ENCODE measurements at places on chromosomes 7 and 10.

- DNase-seq, result no peak
Measured at GRCh38 chr10:4635388-4635787, 190.6 kb upstream of the AKR1E2 start.

- DNase-seq, result no peak
Measured at GRCh38 chr7:29565982-29566746, 2.5 kb downstream of the PRR15 start.

- DNase-seq, result no peak
Measured at GRCh38 chr10:69446229-69446628, 5.0 kb upstream of the TSPAN15 start.

DNA sequence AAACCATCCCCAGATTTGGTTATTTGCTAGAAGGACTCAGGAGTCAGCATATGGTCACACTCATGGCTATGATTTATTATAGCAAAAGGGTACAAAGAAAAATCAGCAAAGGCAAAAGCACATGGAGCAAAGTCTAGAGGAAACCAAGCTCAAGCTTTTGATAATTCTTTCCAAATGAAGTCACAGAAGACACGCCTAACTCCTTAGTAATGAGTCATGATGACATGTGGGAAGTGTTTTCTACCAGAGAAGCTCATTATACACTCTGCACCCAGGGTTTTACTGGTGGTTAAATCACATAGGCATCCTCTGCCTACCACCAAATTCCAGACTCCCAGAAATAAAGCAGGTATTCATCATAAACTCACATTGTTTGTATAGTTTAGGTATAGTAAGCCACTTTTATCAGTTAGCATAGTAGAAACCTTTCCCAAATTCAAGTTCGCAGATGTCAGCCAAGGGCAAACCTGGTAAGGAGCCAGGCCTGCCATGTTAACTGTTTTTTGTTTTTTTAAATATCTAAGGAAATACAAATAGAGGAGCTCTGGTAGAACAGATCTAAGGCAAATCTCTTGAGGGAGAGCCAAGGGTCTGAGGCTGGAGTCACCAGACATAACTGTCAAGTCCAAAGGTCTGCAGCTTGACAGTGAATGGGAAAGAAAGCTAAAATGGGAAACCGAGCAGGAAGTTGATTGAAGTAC is 15.4 kb upstream of the HIBADH start:
- no peak for DNase-seq

DNA sequence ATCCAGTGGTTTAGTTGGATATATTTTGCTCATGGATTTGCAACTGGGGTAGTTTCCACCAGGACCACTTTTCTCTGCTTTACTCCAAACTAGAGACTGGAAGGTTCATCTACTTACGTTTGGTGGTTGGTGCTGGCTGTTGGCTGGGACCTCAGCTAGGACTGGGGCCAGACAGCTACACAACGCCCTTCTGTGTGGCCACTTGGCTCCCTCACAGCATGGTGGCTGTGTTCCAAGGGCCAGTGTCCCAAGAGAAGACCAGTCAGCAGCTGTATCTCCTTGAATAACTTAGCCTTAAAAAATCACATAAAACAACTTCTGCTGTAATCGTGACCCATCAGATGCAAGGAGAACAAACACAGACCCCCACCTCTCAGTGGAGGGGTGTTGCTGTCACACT is 4.2 kb upstream of the KCNH2 start:
- DNase-seq, result no peak

DNA sequence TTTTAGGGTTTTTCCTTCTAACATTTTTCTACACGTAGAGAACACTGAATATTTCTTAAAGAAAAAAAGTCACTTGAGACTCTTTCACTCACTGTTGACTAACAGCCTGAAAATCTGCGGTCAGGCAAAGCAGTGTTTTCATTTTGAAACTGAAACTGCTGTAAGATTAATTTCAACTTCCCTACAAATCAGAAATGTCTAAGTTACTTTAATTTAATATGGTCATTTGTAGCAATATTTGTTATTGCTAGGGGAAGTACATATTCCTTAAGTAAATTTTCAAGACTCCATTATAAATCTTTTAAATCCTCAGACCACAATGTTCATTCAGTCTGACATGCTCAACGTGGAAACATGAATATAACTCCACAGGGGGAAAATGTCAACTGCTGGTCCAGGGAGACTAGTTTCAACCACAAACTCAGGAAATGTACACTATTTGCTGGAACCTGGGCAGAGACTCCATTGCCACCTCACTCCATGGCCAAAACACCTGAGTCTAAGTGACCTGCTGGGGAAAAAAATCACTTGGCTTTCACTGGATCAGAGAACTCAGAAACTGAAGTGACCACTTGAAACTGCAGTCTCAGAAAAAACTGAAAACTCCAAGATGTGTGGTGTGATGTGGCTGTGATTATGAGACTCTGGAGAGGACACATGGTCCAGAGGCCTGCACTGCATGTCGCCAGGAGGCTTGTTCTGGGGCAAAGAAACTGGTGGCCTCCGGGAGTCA is 161.2 kb downstream of the TAX1BP1 start:
- DNase-seq, result no peak

Measured in HuH-7 (cell line).